ENCODE measurements at places on chromosomes 3 and 15.
A peak's percentile ranks its signal among the peaks of the same experiment; 100 is the strongest.

DNA sequence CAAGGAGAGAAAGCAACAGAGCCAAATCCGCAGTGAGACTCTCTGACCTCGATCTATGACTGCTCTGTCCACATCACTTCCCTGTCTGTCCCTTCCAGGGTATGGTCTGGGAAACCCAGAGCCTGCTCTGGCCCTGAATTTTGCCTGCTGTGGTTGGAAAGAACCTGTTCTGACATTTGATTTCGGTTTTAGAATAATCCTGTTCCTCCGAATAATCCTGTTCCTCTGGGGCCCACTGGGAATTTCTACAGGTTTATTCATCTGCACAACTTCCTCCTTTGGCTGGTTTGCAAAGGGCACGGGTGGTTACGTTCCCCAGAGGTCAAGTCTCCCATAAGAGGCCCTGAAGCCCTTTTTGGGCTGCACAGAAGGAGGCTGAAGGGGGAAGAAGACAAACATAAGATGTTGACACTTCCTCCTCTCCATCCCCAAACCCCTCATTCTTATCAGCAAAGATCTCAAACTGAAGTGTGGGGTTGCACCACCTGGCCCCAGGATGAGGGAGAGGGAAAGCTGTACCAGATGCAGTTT lies 10.6 kb downstream of the LAMP3 start:
- DNase-seq: no peak

- no peak for DNase-seq
Measured at GRCh38 chr3:140627756-140628155, 50.1 kb upstream of the TRIM42 start.

DNA sequence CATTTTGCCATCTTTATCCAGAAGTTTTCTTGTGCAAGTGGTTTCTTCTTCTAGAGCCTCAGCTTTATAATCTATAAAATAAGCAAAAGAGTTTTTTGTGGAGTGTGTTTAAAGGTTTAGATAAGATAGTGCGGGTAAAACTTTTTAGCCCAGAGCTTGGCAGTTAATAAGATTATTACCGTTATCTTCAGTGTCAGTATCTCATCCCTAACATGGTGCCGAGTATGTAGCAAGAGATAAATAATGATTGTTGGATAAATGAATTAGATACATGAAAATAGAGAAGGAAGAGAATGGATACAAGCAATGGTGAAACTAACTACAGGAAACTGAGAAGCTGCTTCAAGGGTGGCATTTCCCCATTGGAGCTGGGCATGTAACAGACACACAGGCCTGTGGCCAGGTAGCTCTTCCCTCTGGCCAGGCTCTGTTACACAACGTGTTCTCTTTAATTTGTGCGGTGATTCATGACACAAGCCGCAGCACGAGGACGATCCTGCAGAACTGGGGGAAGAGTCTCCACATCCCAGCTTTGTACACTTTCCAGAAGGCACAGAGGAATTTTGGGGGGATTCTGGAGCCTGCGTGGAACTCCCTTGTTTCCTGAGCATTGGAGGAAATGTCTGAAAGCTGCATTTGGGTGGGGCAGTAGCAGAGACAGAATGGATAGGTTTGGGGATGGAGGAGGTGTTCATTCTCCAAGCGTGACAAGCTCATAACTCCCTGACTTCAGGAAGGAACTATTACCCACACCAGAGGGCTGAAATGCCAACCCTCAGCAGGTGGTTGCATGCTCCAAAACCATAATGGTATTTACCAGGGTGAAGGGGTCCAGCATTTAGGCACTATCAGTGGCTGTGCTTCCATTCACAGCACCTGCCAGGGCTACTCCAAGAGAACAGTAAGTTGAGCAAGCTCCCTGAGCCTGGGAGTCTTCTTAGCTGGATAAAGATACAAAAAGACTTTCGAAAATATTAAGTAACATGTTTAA lies 14.2 kb upstream of the ST6GAL1 start:
- DNase-seq: no peak

GRCh38 chr3:62007036-62007435 lies 366.3 kb downstream of the FEZF2 start:
- no peak for DNase-seq

- DNase-seq: no peak
Measured at GRCh38 chr3:82416349-82416748, 654.9 kb upstream of the GBE1 start.

- no peak for DNase-seq
Measured at GRCh38 chr3:115822579-115822978, 199.3 kb downstream of the GAP43 start.

DNA sequence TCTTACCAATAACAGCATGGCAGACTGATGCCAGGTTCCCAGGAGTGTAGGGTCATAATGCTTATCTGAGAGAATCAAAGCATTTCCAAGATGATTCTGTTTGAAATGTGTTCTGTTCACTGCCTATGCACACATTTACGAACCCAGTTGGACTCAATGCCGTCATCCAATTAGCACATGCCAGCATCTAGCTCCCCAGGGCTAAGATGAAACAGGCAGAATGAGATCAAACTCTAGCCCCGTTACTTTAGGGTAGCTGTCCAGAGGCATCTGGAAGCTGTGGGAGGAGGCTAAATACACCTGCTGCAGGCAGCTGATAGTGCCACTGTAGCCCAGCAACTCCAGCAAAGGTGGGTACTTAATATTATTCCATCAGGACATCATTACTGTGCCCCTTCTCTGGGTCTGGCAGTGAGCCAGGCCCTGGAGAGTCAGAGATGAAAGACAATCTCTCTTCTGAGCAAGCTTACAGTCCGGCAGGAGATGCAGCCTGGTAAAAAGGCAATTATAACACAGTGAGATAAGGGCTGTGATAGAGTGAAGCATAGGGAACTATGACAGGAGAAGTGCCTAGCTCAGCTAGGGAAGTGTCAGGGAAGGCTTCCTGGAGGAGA lies 156.4 kb upstream of the PPP2R3A start:
- no peak for DNase-seq

GRCh38 chr3:118505784-118506183 lies 528.9 kb downstream of the IGSF11 start:
- peak; percentile 34 for DNase-seq

DNA sequence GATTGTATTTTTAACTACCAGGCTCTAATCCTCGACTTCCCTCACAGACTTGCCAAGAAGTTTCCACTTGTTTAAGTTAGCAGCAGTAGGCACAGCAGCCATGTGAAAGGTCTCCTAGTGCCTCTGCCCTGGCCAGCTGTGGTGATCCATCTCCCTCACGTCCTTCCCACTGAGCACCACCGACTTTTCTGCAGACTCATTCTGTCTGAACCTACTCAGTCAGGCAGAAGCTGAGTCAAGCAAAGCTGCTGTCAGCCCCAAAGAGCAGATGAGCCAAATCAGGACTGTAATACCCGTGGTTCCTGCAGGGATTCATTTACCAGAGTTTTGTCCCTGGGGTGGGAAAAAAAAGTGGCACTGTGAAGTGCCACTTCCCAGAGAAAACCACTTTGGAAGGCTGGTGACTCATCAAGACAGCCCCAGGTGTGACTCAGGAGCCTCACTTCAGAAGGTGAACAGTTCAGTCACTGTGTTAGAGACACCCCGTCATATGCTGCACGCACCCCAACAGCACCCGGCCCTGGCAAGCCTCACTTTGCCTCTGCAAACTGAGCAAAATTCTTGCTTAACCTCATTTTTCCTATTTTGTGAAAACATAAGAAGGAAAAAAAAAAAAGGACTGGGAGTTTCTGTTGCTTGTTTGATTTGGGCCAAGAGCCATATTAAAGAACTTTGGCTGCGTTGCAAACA lies 76.0 kb downstream of the WWTR1 start:
- DNase-seq: peak; percentile 66

DNA sequence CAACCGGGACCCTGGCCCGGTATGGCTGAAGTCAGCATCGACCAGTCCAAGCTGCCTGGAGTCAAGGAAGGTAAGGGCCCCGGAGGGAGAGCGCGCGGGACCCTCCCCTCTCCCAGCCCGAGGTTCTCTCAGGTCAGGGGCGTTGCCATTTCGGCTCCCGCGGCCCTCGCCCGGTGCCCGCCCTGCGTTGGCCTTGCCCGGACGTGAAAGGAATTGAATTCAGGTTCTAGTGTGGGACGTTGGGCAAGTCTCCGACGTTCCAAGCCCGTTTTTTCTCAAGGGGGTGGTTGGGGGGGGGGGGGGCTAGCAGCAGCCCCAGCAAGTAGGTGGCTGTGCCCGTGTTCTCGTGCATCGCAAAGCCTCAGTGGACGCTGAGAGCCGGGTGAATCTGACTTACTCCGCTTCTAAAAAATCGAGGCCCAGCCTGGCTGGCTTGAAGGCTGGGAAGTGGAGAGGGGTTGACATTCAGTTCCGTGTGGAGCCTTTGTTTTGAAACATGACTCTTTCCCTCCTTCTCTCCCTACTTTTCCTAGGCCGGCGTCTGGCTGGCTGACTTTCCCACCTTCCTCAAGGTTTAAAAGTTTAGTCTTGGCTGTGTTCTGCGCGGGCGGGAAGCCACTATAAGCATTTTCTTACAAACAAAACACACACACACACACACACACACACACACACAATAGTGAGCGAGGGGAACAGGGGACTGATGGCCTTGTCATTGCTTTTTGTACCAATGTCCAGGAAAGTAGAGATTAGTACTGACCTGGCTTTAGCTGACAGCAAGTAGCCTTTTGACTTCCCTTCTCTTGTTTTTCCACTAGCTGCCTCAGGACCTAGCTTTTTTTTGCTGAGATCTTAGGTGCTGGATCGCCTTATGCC lies at the start of gene UTS2B:
UTS2B (minus strand) TSS at position 873 of the 876 bp plus-strand sequence. CDS start 48,337 bp downstream, outside the sequence.
- DNase-seq: peak; percentile 71

DNA sequence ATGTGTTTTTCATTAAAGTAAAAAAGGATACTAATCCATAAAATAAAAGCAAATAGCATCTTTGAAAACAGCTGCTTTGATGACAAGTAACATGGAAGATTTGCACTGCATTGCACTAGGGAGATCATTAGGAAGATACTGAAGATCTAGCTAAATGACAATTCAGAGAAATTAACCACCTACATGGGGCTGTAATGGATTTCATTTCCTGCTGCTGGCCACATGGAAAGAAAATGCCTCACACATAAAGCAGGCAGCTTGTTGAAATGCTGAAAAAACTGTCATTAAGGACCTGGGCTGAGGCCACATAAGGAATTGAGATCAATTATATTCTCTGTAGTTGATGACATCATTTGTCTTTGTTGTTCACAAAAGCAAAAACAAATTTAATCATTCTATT lies 94.1 kb downstream of the PYDC2 start:
- DNase-seq: no peak

GRCh38 chr3:127799476-127800222 lies 22.7 kb downstream of the MGLL start:
- DNase-seq: peak; percentile 85

DNA sequence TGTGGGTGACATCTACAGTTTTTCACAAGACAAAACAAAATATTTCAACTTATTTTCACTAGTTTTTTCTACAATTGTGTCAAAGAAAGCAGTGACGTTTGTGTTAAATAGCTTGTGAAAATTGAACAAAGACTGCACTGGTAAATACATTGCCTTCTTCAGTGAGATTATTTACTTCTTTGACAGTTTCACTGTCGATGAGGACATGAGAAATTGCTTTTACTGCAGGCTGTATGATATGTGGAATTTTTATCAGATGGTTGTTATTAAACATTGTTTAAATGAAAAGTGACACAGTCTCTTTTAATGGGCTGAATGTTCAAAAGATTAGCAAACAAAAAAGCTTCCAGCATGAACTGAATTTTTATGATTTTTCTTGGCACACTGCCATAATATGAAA lies 773.9 kb upstream of the CADM2 start:
- DNase-seq: no peak

GRCh38 chr3:156723182-156723619 lies 48.8 kb downstream of the TIPARP start:
- no peak for DNase-seq

GRCh38 chr3:128410669-128411573 lies 55.8 kb downstream of the DNAJB8 start:
- no peak for DNase-seq

DNA sequence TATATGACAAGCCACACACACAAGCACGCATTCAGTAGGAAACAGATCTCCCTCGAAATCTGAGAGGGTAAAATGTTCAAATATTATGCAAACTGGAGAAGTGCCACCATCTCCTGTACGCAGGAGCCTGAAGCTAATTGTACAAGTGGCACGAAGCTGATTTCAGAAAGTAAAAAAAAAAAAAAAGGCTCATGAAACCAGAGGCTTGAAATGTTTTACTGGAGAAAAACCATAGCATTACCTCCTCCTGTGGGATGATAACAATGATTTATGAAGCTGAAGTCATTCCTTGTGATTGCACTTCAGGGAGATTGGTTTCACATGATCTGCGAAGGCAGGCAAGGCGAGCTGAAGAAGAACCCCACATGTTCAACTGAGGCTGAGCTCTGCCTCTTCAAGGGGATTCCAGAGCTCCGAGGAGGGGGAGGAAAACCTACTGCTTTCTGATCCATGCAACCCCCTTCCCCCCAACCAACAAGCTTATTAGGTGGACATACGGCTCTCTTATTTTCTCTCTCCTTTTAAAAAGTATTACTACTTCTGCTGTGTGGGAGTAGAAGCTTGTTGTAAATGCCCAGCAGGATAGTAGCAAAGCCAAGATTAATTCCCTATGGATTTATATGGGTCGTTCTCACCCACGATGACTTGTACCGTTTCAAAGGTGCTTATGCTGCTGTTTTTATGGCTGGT lies 101.1 kb downstream of the GREM1 start:
- DNase-seq: no peak

- peak; percentile 27 for DNase-seq
Measured at GRCh38 chr3:67976663-67977062, 322.3 kb upstream of the SUCLG2 start.

DNA sequence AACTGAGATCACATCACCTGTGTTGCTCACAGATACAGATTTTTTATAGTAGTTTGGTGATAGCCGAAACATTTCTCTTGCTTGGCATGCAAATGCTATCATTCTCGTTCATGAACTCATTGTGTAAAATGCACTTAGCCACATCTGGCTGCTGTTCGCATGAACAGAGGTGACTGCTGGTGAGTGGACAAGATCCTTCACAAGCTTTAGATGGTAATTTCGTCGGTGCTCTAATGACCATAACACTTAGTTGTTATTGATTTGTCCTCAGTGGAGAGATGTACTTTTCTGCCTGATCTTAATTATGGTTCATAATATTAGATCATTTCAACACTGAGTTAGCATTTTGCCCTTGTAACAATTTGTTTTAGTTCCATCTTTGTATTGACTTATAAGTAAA lies 13.8 kb downstream of the LRRN1 start:
- no peak for DNase-seq

GRCh38 chr3:69439643-69440270 lies 53.9 kb upstream of the FRMD4B start:
- no peak for DNase-seq

DNA sequence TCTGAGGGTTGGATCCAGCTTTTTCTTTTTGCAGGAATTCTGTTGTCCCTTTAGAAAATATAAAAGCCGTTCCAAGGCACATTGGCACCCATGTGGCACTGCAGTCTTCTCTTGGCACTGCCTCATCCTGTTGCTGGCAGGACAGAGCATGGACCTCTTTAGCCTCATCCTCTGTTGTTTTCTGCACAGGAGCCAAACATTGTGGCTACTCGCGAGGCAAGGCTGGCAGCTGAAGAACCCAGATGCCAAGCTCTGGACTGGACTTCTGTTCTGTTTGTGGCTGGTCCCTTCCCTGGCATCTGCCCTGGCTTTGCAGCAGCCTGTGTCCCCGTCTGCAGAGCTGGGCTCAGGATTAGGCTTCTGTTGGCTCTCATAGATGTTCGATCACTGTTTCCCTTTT lies 224.7 kb upstream of the TBC1D5 start:
- DNase-seq: no peak

Data from HS-27A (cell line).